ENCODE measurements at places on chromosomes 2 and 18.

- no peak for DNase-seq
Measured at GRCh38 chr18:56615738-56616520, 22.5 kb downstream of the TXNL1 start.

- no peak for DNase-seq
Measured at GRCh38 chr18:50518787-50519546, 40.9 kb upstream of the MAPK4 start.

- no peak for DNase-seq
Measured at GRCh38 chr18:3426074-3426473, 23.9 kb upstream of the TGIF1 start.

DNA sequence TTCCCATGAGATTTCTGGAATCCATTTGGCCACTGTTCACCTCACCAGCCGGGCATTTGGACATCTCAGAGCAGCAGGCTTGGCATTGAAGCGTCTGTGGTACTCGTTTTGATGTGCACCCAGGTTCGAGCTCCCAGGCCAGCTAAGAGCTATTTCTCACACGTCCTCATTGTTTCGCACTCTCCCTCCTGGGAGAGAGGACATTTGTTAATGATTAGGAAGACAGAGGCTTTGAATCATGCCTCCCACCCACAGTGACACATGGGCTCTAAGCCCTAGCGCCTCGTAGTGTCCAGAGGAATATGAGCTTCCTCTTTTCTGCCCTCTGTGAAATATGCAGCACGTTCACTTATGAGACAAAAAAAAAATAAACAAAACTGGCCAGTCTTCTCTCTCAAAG, 361.8 kb downstream of the RND3 start:
- no peak for DNase-seq

GRCh38 chr2:54107903-54108615, 7.4 kb upstream of the ACYP2 start:
- no peak for DNase-seq

GRCh38 chr18:65990944-65991708, 240.3 kb downstream of the CDH7 start:
- no peak for DNase-seq

GRCh38 chr2:85536479-85536878, 2.5 kb upstream of the MAT2A start:
- DNase-seq, result no peak

DNA sequence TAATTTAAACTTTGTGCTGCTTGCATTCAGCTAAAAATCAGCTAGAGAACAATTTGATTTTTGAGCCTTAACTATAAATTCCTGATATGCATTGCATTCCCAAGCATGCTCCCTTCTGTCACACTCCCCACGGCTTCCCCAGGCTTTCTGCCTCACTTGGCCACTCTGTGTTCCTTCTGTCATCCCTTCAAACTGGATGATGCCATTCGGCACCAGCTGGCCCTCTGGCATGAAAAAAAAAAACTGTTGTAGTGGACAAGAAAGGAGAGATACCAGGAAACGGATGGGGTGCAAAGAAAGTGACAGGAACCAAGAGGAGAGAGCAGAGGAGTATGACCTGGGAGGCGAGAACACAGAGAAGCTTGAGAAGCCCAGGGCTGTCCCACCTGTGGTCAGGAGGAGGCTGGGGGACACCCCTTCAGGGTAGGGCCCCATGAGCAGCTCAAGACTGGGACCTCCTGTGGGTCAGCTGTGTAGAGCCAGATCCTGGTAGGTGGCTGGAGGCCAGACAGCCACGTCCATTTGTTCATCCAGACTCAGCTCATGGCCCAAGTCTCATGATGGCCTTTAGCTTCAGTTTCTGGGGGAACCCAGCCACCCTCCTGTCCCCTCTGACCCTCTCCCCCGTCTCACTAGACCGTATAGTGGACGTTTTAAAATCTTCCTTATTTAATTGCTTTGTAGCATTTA, 211.8 kb downstream of the GBX2 start:
- DNase-seq, result no peak

- no peak for DNase-seq
Measured at GRCh38 chr2:48279344-48280090, 250.4 kb upstream of the STON1 start.

DNA sequence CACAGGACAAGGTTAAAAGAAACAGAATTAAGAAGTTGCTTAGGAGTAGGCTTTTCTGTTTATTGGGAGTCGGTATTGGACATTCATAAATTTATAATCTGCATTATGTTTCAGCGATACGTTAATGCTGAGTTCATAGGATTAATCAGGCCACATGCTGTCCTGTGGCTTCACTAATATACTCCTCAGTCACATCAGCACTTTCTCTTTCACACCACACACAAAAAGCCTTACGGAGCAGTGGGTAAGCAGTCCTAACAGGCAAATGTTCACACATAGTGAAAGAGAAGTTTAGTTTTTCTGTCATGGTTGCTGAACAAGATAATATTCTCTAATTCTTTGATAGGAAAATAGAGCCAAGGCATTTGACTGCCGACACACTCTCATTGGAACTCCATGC, 411.7 kb upstream of the RAB12 start:
- DNase-seq, result no peak

DNA sequence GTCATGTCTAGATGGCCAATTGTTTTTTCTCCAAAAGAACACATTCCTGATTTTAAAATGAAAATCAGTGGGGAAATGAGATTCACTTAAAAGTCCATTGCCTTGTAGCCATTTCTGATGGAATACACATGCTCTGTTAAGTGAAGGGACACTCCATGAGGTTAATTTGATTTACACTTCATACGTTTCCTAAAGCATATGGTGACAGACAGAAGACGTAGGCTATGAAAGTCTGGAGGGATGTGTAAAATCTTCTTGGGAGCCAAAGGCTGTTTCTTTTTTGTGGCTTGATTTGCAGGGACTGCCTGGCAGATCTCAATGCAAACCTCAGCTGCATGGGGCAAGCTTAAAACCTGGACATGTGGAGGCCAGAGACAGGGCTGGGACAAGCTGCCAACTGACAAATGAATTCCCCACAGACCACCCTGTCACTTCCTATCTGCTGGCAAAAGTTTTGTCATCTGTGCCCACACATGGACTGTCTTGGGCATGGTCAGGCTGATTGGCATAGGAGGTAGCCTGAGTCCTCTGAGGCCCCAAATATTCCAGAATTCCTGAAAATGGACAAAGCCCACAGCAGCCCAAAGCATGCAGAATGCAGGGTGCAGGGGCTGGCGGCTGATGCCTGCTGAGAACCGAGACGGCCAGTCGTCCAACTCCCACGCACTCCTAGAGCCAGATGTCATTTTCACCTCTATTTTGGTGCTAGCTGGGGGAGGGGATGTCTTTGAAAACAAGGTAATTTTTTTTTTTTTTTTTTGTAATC, 73.9 kb downstream of the SDC1 start:
- DNase-seq, result no peak

- DNase-seq, result no peak
Measured at GRCh38 chr2:140183056-140183765, 1403.0 kb upstream of the NXPH2 start.

GRCh38 chr2:88927128-88927527, 235.7 kb downstream of the RPIA start:
- no peak for DNase-seq

- DNase-seq, result no peak
Measured at GRCh38 chr2:240611601-240612210, 13.6 kb upstream of the GPR35 start.

DNA sequence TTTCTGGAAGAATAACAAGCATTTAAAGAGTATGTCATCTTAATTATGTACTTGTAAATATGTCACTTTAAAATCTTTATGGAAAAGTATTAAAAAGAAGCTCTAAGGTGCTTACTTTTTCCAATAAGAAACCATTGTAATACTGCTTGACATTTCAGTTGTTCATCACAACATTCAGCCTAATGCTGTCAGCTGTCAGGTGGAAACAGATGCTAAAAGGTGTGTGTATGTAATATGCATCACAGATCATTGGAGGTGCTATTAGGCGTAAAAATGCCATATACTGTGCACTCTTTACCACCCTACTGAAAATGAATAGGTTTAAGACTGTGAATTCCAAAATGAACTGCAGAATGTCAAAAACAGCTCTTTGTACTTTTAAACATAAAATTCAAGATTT, 40.3 kb downstream of the METTL8 start:
- DNase-seq, result no peak

- no peak for DNase-seq
Measured at GRCh38 chr2:10305715-10306114, 3.0 kb downstream of the HPCAL1 start.

DNA sequence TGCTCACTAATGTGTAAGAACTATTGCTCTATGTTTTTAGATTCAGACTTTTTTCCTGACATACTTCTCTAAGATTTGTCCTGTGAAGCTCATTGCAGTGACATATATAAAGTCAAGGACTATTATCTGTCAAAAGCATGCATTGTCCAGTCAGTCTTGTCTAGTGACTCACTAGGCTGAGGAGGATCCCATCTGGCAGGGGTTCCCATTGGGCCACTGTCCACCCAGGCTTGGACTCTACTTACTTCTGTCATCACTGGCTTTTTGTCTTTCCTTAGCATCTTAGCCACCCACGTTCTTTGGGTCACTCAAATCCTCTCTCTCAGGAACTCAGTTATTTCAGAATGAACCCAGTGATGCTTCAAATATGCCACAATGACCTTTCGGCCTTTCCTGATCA, 132.6 kb upstream of the NABP1 start:
- DNase-seq, result no peak

DNA sequence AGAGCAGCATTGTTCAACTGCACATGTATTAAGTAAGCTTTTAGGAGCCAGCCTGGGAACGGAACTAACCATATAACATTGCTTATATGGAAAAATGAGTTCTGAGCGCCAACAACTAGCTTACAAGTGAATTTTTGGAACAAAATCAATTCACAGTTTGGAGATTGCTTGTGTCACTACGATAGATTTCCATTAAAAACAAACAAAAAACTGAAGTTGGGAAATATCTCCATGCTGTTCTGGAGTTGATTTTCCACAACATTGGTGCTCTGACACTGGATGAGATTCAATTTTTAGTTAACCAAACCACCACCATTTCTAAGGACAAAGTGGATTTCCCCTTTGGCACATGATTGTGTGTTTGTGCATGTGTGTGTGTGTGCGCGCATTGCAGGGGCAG, 56.9 kb upstream of the ZNF397 start:
- no peak for DNase-seq

DNA sequence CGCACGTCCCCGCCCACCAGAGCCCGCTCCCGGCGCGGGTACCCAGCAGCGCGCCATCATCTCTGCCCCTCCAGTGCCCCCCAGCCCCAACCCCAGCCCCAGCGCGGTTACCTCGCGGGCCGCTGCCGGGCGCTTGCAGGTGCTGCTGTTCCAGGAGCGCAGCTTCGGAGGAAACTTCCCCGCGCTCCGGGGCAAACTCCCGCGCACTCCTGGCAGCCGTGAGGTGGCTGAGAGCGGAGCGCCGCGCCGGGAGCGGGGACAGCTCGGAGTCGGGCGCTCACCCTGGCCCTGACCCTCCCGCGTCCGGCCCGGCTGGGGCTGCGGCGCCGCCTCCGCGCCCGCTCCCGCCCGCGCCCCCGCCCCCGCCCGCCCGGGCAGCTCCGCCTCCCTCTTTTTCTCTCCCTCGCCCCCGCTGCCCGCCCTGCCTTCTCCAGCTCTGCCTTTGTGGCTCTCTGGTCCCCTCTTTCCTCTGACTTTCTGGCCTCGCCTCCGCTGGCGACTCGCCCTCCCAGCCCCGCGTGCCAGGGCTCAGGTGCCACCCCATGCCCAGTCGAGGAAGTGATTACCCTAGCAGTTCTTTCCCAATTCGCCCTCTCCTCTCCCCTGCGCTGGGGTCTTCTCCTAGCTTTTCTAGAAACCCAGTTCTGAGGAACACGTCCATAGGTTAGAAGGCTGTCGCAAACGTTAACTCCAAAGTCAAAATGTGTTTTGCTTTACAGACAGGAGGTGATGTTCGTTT, at the start of gene CHST9:
CHST9 (minus strand) TSS at position 284 of the 739 bp plus-strand sequence. CDS start 42,499 bp downstream, outside the sequence.
- no peak for DNase-seq

DNA sequence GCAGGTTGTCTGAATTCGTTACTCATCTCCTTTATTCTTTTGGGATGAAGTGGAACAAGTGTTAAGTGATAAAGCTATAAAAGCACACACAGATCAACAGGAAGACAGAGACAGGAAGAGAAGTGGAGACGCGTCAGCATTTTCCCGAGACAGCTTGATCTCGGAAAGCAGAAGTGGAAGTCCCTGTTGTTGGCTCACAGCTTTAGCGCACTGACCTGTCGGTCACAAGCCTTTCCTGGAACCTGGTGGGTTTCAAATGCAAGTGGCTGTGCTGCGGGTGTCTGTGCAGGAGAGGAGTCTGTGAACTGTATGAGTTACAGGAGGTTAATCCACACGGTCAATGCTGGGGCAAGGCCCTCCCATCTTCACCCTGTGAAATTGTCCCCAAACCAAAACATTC, 116.6 kb upstream of the PELI1 start:
- DNase-seq, result no peak

GRCh38 chr2:231717281-231718171, 9.2 kb downstream of the PTMA start:
- no peak for DNase-seq

DNA sequence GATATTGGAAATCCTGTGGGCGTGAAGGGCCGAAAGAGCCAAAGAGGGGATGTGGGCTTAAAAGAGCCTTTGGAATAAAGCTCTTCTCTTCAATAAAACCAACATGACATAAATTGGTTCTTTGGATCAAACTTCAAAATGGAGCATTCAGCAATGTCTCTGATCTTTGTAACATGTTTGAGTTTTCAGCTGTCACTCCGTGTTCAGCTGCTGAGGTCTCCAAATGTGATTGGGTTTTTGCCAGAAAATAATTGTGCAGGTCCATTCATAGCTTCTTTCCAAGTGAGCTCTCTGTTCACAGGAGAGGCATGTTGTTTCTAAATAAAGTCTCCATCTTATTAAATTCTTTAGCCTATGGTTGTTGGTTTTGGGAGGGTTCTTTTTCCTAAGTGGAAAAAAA, 127.6 kb upstream of the CCDC68 start:
- DNase-seq, result no peak

- no peak for DNase-seq
Measured at GRCh38 chr18:3172097-3172496, 47.7 kb downstream of the MYOM1 start.

DNA sequence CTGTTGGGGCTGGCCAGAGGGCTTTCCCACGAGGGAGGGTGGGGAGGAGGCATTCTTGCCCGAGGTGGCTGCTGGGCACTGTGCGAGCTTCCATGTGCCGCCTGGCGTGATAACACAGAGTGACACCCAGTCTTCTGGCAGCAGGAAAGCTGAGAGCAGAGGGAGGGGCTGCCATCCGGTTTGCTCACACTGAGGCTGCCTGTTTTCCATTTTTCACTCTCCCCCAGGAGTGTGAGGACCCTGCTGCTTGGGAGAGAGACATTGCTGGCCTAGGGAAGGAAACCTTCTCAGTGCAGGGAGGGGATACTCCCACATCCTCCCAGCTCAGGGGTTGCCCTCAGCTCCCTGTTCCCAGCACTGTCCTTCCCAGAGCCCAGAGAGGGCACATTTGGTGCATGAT, 73.1 kb downstream of the INHBB start:
- no peak for DNase-seq

Measured in stimulated activated CD8-positive, alpha-beta memory T cell treated with anti-CD3 and anti-CD28 coated beads, Interleukin-4, amount 100 ng/mL, for 4 hours (primary cell).